CD4-positive, alpha-beta T cell (primary cell): ENCODE measurements at places on chromosomes 13 and 19.

GRCh38 chr19:10789866-10790265, 46.1 kb downstream of the TMED1 start:
- no peak for DNase-seq

- DNase-seq = no peak
These were observed 41.9 kb downstream of the TBC1D4 start for GRCh38 chr13:75440100-75440499.

DNA sequence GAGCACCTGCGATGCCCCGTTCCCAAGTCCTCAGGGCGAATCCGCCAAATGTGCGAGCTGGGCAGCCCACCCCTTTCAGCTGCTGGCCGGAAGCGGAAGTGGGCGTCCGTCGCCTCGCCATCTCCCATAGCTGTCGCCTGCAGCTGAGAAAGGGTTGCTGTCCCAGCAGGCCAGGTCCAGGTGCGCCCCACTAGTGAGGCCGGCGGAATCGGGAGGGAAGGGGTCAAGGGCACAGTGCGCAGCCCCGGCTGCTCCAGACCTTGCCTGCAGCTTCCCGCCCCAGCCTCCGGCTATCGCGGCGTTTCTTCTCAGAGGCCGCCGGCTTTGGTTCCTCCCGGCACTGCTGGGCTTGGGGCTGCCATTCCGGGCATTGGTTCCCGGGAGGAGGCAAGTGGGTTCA, at the start of gene ZNF177:
TSS of gene ZNF177 (plus strand) at position 109 of the 400 bp plus-strand sequence. CDS start 15,299 bp downstream, outside the sequence.
- DNase-seq = no peak

- no peak for DNase-seq
These were observed 374.2 kb downstream of the DIAPH3 start for GRCh38 chr13:59789558-59789957.

GRCh38 chr13:109773276-109773675, 13.1 kb downstream of the IRS2 start:
- DNase-seq = no peak

- no peak for DNase-seq
These were observed 65.5 kb downstream of the STK24 start for GRCh38 chr13:98511435-98511834.

DNA sequence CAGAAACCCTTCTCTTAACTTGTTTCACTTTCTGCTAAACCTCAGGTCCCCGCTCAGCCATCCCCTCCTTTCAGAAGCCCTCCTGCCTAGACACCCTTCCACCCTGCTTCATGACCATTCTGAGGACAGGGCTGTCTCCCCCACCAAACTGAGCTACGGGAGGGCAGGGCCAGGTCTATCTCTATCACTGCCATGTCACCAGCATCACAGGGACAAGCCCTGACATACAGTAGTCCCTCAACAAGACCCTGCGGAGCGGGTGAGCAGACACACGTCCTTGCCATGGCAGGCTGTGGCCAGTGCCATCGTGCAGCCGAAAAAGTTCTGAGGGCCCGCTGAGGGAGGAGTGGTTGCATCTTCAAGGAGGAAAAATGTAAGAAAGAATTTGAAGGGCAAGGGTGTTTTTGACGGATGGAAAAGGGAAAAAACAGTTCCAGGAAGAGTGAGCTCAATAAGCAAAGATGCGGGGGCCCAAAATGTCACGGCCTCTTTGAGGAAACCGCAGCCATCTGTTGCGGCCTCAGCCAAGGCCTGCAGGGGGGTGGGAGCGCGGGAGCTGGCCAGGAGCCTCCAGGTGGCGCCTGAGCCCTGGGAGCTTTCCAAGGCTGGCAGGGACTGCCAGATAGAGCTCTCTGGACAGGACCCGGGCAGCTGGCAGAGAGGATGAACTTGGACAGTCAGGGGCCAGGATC, 8.1 kb downstream of the PTGIR start:
- no peak for DNase-seq

DNA sequence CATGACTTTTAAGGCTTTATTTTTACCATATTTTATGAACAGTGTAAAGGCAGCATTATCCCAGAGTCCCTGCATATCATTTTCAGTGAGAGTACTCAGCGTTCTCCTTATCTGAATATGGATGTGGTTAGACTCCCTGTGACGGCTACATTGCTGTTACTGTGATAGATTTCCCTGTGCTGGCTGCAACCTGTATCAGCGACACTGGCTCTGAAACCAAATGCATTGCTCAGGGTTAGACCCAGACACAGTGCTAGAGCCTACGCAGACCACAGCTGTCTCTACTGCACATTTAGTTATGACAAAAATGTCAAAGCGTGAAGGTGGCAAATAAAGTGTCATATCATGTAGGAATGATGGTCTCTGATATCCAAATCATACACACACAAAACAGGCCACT, 138.0 kb downstream of the ENOX1 start:
- DNase-seq = no peak

DNA sequence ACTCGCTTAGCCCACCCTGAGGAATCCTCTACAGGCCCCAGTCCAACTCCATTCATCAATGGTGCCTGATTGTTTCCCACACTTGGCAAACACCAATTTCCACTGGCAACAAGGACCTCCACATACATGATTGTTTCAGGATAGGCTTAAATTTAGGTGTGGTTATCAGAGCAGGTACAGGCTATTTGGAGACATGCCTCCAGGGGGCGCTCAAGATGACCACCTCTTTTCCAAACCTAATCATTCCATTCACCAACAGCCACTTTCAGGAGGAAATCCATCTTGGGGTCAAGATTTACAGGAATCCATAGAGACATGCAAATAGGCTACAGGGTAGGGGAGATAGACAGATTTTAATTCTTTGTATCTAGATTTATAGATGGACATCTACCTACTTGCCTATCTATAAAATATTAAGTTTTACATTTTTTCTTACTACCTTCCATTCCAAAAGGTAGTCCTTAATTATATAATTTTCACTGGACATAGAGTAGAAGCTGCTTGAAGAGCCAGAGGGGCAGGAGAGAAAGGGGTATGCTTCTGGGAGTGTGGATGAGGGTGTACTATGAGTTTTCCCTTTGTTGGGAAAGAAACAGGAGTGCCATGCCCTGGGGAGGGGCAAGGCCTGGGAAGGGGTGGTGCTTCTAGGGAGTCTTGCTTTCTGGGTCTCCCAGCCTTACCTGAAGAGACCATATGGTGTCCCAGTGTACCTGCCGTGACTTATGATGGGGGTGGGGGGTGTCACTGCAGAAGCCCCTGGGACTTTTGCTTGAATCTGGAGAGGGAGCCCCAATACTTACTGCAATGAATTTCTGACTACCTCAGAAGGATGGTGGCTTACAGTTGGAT, 14.1 kb upstream of the PCDH8 start:
- DNase-seq = no peak

GRCh38 chr13:97978651-97979050, 25.2 kb downstream of the IPO5 start:
- no peak for DNase-seq

DNA sequence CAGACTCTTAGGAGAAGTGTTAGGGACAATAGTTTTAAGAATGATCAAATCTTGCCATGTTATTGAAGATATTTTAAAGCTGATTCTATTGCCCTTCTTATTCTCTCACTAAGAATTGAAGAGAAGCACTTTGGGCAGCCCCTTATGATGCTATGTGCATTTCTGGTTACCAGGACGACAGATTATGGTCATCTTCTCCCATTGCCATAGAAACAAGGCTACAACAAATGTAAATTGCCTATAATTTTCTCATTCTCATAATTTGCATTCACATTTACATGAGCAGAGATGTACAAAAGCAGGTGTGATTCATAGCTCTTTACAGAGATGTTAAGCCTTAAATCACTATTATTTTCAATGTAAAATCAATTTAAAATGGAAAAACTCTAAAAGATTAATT, 137.3 kb upstream of the PCDH9 start:
- no peak for DNase-seq

GRCh38 chr19:33438987-33439781, 65.7 kb downstream of the CEBPG start:
- DNase-seq = no peak

DNA sequence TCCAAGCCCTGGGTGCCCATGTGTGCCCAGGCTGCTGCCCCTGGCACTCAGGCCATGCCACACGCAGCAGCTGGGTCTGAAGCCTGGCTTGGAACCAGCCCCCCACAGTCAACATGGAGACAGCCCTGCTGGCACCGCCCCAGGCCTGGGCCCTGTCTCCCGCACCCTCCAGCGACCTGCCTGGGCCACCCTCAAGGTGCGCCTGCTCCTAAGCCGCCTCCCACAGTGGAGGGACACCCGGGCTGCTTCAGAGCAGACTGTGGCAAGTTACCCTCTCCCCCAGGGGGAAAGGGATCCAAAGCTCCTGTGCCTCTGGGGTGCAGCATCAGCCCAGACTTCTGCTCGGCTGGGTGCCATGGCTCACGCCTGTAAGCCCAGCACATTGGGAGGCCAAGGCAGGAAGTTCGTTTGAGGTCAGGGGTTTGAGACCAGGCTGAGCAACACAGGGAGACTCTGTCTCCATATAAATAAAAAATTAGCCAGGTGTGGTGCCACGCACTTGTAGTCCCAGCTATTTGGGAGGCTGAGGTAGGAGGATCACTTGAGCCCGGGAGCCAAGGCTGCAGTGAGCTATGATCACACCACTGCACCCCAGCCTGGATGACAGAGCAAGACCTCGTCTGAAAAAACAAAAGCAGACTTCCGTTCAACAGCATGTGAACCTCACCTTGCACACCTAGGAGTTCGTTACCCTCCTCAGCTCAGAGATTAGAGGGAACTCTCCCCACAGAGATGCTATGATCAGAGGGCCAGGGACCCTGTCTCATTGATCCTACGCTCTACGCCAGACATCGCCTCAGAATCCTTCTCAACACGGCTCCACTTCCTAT, 15.6 kb downstream of the ELL start:
- DNase-seq = no peak

DNA sequence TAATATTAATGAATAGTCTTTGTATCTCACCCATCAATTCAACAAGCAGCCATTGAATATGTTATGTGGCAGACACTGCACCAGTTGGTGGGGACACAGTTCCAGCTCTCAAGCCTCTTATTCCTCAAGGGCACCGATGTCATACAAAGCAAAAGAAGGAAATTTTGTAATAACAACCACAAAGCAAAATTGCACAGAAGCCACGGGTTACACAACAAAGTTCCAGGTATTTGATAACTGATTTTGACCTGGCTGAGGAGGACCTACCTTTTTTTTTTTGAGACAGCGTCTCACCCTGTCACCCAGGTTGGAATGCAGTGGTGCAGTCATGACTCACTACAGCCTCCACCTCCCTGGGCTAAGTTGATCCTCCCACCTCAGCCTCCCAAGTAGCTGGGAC, 266.7 kb downstream of the FOXO1 start:
- no peak for DNase-seq
